ENCODE measurements at places on chromosomes 13 and 19.
A peak's percentile ranks its signal among the peaks of the same experiment; 100 is the strongest.

GRCh38 chr19:58559275-58560006 lies 1.0 kb upstream of the UBE2M start:
- DNase-seq = no peak

DNA sequence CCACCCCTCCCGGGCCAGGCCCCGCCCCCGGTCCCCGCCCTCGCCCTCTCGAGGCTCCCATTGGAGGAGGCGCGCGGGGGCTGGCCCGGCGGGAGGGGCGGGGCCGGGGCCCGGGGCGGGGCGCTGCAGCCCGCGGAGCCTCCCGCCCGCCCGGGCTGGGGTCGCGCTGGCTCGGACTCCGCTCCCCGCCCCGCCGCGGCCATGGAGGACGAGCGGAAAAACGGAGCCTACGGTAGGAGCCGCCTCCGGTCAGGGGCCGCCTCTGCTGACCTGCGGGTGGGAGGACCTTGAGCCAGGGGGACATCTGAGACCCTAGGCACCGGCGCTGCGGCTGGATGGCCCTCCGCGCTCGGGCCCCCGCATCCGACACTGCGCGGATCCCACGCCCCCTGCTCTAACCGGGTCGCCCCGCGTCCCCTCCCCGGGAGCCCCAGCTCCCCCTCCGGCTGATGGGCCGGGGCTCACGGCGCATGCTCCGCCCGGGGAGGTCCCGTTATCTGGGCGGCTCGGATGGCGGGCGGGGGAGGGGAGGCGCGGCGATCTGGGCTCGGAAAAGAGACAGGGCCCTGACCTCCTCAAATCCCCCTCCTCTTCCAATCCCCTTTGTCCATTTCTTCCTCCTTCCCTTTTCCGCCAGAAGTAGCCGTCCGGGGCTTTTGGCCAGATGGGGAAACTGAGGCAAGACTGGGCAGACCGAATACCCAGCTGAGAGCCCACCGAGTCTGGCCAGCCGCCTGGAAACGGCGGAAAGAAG lies 15.4 kb upstream of the AP1M2 start:
- DNase-seq = peak; percentile 75

GRCh38 chr13:36509369-36509768 lies 77.1 kb downstream of the CCNA1 start:
- no peak for DNase-seq

- no peak for DNase-seq
These were observed 5.7 kb downstream of the SLITRK1 start for GRCh38 chr13:83876546-83876945.

DNA sequence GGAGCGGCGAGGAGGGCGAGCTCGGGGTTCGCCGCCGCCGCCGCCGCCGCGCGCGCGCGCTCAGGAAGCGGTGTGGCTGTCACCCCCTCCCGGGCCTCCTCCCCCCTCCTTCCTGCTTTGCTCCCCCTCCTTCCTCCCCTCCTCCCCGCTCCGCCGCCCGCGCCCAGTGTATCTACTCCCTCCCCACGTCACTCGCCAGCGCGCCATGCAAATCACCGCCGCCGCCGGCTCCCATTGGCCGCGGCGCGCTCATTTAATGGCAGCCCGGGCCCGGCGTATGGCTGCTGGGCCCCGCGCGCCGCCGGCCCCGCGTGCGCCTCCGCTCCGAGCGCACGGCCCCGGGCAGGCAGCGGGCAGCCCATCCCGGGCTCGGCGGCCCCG lies 335 bp upstream of the SOX1 start:
- peak; percentile 20 for DNase-seq

DNA sequence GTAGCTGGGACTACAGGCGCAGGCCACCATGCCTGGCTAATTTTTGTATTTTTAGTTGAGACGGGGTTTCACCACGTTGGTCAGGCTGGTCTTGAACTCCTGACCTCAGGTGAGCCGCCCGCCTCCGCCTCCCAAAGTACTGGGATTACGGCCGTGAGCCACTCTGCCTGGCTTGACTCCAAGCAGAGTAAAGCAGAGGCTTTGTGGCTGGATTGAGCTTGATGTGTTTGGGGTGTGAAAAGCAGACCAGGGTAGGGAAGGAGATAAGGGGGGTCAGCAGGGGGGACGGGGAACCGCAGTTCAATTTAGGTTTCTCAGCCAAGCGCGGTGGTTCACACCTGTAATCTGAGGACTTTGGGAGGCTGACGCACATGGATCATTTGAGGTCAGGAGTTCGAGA lies 4.2 kb upstream of the CLPP start:
- no peak for DNase-seq

- DNase-seq = no peak
These were observed 55.2 kb downstream of the VWA8 start for GRCh38 chr13:41905600-41906254.

- DNase-seq = no peak
These were observed 778 bp downstream of the ZNF230 start for GRCh38 chr19:44003461-44004009.

GRCh38 chr19:50172726-50173125 lies 9.6 kb upstream of the IZUMO2 start:
- DNase-seq = no peak

DNA sequence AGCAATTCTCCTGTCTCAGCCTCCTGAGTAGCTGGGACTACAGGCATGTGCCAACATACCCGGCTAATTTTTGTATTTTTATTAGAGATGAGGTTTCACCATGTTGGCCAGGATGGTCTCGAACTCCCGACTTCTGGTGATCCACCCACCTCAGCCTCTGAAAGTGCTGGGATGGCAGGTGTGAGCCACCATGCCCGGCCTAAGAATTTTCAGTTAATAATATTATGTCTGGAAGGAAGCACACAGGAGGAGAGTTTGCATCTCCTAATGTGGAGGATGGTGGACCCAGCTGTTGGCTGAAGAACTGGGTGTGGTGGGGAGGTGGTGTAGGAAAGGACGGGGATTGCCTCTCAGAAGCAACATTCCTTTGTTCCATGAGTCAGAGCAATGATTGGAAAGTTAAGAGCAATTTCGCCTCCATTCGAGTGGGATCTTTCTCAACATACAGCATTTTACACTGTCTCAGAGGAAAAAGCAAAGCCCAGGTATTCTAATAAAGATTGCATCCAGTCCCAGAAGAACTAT lies 11.9 kb downstream of the PDCD2L start:
- no peak for DNase-seq

- DNase-seq = no peak
These were observed 2.9 kb downstream of the NUMBL start for GRCh38 chr19:40687525-40688016.

- no peak for DNase-seq
These were observed 53.1 kb upstream of the CYSLTR2 start for GRCh38 chr13:48600374-48601364.

- peak; percentile 1 for DNase-seq
These were observed 1.0 kb downstream of the ZNF253 start for GRCh38 chr19:19866611-19867248.

GRCh38 chr19:43380008-43380407 lies 26.5 kb downstream of the CD177 start:
- DNase-seq = no peak

- no peak for DNase-seq
These were observed 39.2 kb downstream of the MYH14 start for GRCh38 chr19:50242581-50242980.

GRCh38 chr13:61768175-61768574 lies 352.5 kb upstream of the PCDH20 start:
- no peak for DNase-seq

DNA sequence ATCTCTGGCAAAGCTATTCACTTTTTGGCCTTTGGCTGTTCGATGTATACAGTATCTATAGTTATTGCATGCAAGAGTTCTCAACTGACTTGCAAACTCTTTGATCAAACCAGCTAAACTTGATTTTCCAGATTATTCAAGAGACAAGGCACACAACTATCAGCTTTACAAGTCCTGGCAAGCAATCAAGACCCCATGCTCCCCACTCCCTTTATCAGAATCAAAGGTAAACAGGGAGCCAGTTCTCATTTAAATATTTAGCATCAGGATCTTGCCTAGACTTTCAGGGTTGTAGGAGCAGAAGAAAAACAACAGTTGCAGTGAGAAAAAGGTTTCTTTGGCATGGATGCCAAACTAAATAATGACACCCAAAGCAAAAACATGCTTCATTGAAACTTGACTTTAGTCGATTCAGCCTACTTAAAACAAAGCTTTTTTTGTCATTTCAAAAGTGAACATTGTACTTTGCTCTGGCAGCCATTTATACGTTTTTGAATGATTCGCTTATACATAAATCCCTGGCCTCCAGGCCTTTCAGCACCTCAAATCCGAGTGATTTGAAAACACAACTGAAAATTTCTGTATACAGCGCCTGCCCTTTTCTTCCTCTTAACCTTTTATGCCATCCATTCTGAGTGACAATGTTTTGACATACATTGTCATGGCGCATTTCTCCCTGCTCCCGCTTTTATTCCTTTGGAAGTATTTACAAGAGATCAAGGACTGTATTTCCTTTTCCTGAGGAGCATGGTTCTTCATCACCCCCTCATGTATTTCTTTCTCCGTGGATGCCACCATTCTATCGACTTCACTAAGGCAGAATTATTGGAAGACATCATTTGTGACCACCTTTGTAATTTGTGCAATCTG lies 340.8 kb downstream of the KLF5 start:
- no peak for DNase-seq

- DNase-seq = no peak
These were observed 5.2 kb downstream of the ZIC2 start for GRCh38 chr13:99986741-99987140.

DNA sequence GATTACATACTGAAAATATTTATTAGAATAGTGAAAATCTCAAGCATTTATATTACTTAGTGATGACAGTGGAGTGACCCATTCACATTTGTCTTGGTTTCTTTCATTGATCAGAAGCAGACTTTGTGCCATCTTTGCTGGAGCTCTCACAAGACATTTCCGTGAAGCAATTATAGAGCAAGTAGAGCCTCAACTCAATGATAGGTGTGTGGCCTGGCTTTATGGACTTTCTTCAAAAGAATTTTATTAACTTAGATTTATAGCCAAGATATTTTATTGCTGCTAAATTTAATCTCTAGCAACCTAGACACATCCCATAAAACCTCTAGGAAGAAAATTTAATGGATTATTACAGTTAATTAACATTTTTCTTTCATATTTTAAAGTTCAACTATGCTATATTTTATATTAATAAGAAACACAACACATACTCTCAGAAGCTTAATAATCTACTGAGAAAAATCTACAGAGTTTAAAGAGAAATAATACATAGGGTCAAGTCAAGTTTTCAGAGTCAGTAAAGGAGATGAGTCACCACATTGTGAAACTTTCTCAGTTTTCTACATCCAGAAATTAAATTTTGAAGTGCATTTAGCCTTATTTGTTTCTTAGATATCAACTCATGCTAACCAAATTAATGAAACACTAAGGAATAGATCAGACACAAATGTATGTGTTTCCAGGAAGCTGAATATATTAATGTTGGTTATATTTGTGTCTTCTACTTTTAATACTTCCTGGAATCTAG lies 160.5 kb downstream of the LACC1 start:
- DNase-seq = no peak

- DNase-seq = no peak
These were observed 7.8 kb downstream of the LTBP4 start for GRCh38 chr19:40608957-40609356.

DNA sequence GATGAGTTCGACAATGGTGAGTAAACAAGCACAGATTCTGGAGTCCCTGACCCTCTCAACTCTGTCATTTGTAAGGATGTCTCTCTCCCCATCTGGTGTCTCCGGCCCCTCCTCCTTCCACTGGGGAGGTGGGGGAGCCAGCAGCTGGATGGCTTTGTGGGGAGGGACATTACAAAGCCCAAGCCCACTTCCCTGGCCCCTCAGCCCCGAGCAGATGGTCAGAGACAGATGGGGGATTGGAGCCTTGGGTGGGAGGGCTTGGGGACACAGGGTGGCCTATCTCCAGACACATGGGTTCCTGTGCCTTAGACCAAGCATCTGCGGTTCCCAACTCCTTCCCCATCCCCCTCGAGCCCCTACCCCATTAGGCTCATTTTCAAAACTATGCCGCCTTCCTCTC lies 2.5 kb downstream of the TIMM50 start:
- no peak for DNase-seq

DNA sequence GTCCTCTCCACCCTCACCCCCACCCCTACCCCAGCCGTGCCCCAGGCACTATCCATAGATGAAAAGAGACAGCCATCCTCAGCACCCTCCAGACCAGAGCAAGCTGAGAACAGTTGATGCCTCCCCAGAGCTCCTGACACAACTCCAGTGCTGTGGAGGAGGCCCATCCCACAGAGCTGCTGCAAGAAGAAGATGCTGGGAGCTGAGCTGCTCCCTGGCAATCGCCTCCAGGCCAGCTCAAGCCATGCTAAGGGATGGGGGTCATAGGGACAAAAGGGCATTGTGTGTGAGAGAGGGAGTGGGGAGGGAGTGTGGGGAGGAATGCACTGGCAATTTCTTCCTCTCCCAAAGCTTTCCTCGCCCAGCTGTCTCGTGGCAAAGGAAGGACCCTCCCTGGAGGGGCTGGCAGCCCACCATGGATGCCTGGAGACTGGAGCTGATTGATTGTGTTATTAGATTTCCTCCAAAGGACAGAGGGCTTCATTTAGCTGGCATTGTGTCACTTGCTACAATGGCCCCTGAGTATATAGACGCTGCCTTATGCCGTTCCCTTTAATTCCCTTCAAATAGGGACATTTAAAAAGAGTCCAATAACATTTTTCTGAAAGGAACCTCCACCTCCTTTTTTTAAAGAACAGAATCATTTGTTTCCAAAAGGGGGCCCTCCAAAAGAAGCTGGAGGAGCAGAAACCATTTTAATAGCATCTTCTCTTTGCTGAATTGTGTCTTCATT lies 476.4 kb downstream of the FOXO1 start:
- DNase-seq = no peak

GRCh38 chr13:80337288-80338081 lies 3.4 kb downstream of the SPRY2 start:
- DNase-seq = no peak

DNA sequence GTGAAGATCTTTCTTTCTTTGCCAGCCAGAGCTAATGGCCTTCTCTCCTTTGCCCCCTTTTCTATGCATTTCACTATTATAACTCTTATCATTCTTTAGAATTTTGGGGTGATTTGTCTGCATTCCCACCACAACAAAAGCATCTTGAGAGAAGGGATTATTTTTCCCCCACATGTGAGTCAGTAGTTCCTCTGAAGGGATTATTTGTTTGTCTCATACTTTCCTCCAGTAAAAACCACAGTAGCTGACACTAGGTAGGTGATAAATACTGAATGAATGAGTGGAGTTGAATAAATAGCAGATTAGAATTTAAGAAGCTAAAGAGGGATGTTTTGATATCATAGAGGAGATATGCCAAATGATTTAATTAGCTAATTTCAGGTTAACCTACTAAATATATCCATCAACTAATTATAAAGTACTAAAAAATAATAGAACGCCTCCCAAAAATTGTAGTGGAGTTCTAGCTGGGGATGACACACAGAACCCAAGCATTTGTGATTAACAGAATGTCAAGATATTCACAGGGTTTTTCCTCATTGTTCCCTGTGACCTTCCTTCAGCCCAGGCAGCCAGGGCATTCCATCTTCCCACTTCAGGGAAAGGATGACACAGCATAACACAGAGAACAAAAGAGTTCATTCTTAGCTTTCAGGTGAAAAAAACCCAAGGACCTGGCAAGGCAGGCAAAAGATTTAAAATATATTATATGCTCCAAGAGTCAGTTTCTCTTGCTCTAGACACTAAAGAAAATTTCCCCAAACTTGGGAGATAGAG lies 3.5 kb upstream of the TBC1D4 start:
- no peak for DNase-seq
